ENCODE measurements at places on chromosomes 6 and 20.

DNA sequence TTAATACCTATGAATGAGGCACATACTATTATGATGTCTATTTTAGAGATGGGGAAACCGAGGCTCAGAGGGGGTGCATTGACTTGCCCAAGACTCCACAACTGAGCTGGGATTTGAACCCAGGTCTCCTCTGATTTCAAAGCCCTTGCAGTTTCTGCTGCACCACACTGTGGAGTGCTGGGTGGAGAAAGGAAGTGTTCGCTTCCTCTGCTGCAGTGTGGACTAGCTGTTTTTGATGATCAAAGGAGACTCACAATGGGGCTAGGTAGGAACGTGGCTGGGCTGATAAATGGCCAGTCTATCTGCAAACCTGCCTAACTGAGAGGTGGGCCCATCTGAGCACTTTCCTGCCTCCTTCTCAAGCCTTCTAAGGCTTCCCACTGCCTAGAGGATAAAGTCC lies 87.2 kb downstream of the CD40 start:
- DNase-seq: no peak

- no peak for DNase-seq
These were observed 13.1 kb downstream of the TFAP2A start for GRCh38 chr6:10401632-10402223.

GRCh38 chr6:34053721-34054120 lies 92.2 kb downstream of the GRM4 start:
- no peak for DNase-seq

DNA sequence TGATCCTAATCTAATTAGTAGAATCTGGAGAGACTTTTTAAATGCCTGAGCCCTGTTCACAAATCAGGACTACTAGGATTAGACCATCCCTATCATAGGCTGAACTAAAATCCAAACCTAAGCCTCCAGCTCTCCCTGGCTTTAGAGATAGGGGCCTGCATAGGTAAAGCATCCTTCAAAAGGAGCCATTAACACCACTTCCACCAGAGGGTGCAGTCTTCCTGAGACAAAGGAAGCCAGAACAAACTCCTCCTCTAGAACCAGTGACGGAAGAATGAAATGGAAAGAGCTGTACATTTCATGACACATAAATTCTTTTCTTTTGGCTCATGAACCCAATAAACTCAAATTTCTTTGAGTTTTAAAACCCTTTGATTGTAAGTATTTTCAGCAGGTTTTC lies 291.2 kb upstream of the ADGRB3 start:
- no peak for DNase-seq

DNA sequence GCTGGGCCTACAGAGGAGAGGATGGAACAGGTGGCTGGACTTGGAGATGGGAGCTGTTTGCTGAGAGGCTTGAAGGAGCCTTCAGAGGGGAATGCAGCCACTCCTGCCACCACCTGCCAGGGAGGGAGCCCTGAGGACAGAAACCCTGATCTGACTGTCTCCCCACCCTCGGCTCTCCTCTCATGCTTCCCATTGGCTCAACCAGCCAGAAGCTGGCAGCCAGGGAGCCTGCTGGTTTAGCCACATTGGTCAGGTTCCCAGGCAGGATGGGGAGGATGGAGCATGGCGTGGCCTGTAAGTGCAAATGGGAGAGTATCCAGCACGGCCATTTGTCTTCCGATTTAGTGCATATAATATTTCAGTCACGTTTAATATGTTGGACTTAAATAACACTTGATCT lies 12.8 kb downstream of the TREM1 start:
- DNase-seq: no peak

DNA sequence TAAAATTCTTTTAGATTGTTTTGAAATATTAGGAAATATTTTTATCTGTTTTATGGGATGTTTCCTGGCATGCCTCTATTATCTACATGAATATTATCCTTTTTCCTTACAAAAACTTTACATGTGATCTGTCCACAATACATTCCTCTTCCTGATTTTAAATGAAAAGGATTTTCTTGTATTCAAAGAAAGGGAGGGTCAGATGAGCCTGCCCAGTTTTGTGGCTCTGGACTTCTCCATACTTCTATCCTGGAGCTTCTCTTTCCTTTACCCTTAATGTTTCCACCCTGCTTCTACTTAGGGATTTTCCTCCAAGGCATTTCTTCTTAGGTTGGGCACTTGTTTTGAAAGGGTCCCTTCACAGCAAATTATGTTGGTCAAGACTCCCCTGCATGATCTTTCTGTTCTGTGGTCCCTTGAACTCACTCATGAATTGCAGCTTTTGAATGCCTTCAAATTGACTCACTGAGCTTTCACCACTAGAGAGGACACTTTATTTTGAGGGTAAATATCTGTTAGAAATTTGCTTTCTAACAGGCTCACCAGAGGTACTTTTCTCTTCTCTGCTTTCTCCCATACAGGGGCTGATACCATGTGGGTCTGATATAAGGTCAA lies 104.9 kb downstream of the CENPW start:
- DNase-seq: no peak

Data from effector memory CD4-positive, alpha-beta T cell (primary cell).